ENCODE measurements at places on chromosomes 2 and 18.

DNA sequence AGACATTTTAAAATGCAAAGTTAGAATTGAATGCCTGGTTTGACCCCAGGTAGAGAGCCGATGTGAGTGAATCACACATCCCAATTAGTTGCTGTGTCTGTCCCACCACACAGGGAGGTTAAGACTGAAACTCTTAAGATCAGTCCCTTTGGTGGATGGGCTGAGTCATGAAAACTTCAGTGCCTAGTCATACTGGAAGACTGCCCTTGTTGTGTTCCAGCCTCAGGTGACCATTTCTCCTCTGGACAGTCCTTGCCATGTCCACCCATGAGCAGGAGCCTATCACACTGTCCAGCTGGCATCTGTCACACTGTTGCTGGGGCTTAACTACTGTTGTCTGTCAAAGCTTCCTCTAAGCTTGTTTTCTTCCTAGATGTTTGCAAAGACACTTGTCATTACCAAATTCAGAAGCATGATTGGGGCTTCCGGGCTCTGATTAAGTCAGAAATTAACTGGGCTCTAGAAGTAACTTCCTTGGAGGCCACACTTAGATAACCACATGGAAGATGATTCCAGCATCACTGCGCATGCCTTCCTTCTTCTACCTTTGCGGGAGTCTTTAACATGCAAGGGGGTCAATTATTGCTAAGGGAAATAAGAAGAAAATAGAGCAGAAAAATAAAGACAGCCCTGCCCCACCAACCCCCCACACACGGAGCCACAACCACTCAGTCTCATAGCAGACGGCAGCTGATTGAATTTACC lies 21.3 kb downstream of the CYRIA start:
- no peak for DNase-seq

GRCh38 chr2:226971770-226972169 lies 135.9 kb downstream of the RHBDD1 start:
- DNase-seq = no peak

- no peak for DNase-seq
Measured at GRCh38 chr2:42338567-42339190, 22.3 kb downstream of the COX7A2L start.

DNA sequence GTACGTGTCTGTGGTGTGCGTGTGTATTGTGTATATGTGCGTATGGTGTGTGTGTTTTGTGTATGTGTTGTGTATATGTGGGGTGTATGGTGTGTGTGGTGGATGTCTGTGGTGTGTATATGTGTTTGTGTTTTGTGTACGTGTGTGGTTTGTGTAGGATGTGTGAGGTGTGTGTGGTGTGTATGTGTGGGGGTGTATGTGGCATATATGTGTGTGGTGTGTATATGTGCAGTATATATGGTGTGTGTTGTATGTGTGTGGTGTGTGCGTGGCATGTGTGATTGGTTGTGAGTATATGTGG lies 101.3 kb downstream of the CLIP4 start:
- no peak for DNase-seq

DNA sequence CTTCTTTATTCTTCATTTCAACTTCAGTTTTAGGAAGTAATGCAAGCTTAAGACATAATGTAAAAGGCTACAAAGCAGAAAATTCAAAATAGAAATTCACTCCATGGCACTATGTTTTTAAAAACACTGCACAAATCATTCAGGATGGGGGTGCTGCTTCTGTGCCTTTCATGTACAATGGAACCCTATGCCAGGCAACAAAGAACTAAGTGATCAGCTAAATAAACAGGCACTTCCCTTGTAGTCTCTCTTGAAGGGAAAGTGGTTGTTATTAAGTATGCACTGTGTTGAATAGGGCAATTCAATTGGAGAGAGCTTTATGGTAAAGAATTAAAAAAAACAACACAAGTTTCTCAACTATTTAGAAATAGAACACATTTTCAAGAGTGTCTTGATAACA lies 10.9 kb upstream of the ERBB4 start:
- no peak for DNase-seq

- DNase-seq = no peak
Measured at GRCh38 chr18:33761363-33761762, 183.3 kb downstream of the ASXL3 start.

DNA sequence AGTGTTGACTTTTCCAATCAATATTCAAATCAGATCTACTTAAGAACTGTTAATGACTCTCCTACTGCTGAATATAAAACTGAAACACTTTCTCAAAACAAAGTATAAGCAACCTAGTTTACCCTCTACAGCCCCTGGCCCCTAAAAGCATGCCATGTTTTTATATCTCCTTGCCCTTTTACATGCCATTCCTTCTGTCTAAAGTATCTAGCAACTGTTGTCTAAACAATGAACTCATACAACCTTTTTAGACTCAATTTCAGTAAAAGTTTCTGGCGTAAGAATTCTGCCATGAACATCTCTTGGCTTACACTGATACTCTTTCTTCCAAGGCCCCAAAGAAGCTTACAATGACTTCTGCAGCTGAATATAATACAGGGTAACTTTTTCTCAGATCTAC lies 47.8 kb upstream of the GPR75 start:
- DNase-seq = no peak

- DNase-seq = no peak
Measured at GRCh38 chr2:178804791-178805190, 2.4 kb downstream of the TTN start.

GRCh38 chr2:54394392-54394791 lies 61.7 kb upstream of the SPTBN1 start:
- no peak for DNase-seq
